Activated CD8-positive, alpha-beta memory T cell treated with anti-CD3 and anti-CD28 coated beads for 1 hour (primary cell): ENCODE measurements at places on chromosomes 12 and 14.

DNA sequence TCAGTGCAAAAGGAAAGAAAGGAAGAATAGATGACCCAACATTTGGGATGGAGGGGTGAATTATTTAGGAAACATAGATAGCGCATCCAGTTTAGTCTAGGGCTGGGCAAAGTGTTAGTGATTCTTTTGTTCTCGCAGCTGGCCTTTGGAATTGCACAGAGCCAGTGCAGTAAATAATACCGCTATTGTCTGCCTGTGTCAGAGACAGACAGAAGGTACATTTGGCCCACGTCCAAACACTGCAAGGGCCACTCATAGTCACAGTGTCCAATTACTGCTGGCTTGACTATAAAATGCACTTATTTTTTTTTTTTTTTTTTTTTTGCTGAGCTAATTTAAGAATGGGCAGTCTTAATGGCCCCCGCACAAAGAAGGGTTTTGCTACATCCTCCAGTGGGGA is 638.6 kb downstream of the BCL11B start:
- DNase-seq, result no peak

DNA sequence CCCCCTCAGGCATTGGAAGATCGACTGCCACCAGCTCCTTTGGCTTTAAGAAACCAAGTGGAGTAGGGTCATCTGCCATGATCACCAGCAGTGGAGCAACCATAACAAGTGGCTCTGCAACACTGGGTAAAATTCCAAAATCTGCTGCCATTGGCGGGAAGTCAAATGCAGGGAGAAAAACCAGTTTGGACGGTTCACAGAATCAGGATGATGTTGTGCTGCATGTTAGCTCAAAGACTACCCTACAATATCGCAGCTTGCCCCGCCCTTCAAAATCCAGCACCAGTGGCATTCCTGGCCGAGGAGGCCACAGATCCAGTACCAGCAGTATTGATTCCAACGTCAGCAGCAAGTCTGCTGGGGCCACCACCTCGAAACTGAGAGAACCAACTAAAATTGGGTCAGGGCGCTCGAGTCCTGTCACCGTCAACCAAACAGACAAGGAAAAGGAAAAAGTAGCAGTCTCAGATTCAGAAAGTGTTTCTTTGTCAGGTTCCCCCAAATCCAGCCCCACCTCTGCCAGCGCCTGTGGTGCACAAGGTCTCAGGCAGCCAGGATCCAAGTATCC is 288.7 kb downstream of the NAV3 start:
- no peak for DNase-seq

DNA sequence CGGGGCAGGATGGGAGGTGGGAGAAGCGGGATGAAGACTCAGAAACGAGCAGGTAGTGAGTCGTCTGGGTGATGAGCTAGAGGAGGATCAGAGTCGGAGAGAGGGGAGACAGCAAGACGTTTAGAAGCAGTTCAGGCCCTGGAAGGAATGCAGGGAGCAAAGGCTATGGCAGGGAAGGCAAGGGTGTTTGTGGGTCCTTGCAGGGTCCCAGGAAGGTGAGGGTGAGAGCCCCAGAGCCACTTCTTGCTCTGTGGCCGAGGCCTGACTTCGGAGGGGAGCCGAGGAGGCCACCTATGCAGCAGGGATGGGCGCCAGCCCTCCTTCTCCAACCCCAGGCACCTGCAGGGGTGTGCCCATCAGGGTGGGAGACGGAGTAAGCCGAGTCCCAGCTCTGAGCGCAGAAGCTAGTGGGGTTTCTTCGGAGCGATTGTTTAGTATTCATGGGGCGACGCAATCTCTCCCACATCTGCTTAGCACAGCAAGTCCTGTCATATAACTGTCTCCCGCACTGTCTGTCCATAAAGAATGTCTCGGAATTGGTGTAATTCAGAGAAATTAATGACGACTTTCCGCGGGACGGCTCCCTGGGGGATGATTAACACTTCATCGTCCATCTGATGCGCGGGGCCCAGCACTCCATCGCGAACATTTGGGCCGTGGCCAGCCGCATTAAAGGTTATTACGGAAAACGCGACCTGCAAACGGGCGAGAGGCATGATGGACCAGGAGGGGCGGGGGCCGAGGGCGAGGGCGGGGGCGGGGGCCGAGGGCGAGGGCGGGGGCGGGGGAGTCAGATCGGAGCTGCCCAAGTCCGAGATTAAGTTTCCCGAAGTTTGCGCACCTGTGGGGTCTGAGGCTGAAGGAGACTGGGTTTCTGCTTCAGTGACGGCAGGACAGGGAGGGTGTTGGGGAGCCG is 12.2 kb upstream of the CALCOCO1 start:
- no peak for DNase-seq

DNA sequence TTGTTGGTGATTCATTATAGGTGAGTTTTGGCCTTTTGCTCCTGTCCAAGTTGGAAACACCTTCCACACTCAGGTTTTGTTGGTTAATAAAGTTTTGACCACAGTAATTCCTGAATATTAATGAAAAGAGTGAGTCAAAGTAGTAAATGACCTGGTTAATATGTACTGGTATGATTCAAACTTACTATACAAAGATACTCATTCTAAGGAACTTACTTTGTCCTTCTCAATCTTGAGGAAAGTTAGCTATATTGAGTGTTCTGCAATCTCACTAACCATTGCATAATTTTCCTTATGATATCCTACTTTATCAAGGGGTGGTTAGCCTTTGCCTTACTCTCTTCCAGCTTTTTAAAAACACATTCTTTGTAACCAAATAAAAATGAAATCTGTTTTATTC is 20.9 kb upstream of the HECTD1 start:
- DNase-seq, result no peak

DNA sequence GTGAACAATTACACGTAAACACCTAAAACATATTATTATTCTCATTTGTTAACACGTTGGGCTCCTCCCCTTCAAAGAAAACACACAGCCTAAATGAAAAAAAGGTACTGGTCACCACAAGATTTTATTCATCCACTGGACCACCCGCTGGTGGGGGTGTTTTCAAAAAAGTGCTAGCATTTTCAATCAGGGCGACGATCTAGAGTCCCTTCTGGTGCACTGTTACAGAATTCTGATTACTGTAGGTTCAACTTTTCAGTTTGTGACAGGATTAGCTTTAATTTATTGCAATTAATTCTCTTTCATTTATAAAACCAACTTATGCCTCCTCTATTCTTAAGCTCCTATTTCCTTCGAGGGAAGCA is 443 bp downstream of the MAGOHB start:
- DNase-seq, result no peak
